ENCODE measurements at places on chromosomes 6 and 20.
A peak's percentile ranks its signal among the peaks of the same experiment; 100 is the strongest.

DNA sequence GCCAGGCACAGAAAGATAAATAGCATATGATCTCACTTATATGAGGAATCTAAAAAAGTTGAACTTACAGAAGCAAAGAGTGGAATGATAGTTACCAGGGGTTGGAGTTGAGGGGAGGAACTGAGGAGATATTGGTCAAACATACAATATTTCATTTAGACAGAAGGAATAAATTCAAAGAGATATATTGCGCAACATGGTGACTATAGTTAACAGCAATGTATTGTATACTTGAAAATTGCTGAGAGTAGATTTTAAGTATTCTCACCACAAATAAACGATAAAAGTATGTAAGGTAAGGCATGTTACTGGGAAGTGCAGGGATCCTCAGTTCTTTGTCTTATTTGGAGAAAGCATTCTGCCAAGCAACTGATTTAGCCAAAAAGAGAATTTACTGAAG is 171.9 kb downstream of the LMBRD1 start:
- no peak for DNase-seq

DNA sequence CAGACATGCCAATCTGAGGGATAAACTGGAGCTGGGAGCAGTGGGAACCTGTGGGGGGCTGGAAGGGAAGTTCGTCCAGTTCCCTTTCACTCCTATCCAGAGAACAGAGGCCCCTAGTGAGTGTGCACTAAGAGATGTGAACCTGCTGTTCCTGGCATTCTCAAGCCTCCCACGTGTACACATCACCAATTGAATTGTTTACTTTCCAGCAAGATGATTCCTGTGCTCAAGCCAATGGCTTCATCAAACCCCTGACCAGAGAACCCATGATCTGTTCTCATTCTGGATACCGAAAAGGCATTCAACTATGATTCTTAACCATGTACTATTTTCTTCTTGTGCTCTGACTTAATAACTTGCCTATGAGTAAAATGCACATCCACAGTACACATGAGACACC is 10.2 kb upstream of the SLC22A3 start:
- DNase-seq: no peak

- no peak for DNase-seq
These were observed 398.3 kb downstream of the C6orf118 start for GRCh38 chr6:164911151-164911550.

DNA sequence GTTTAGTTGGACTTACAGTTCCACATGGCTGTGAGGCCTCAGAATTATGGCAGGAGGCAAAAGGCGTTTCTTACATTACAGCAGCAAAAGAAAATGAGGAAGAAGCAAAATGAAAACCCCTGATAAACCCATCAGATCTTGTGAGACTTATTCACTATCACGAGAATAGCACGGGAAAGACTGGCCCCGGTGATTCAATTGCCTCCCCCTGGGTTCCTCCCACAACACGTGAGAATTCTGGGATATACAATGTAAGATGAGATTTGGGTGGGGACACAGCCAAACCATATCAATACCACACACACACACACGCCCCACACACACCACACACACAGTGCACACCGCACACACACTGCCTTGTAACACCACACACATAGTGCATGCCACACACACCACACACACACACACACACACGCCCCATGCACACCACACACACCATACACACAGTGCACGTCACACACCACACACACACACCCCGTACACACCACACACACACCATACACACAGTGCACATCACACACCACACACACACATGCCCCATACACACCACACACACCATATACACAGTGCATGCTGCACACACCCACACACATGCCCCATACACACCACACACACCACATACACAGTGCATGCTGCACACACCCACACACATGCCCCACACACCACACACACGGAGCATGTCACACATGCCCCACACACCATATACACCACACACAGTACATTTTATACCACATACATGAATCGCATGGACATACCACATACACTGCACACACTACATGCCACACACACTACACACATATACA is 310.5 kb downstream of the TAF4 start:
- DNase-seq: no peak

GRCh38 chr6:37176268-37177076 is 6.5 kb downstream of the PIM1 start:
- no peak for DNase-seq

DNA sequence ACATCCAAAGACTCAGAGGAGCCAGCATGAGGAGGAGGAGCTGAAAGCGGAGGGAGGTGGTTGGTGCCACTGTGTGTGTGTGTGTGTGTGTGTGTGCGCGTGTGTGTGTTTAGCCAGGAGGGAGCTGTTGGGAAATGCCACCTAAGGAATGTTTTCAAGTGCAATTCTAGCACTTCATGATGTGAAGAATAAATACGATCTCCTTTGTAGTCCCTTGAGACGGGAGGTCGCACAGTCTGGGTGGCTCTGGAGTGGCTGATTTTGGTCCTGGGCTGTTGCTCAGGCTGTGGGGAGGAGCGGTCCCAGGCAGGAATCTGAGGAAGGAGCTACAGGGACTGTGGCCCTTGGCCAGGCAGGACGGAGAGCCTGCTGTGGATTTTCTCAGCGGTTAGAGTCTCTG is 93.7 kb downstream of the PPP1R14C start:
- DNase-seq: no peak

DNA sequence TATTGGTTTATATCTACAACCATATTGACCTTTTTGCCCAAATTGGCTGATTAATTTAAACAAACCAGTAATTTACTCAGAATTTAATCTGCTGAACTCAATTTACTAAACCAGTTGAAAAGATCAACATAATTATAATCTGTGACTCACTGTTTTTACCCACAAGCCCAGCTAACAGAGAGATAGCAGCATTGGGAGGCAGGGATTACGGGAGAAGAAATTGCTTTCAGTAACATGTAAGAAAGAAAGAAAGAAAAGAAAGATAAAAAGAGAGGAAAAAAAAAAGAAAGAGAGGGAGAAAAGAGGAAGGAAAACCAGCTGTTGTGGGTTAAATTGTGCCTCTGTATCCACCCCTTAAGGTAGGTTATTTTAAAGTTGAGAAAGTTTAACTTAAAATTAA is 13.3 kb upstream of the RHAG start:
- DNase-seq: no peak

GRCh38 chr20:62366370-62367135 is 559 bp downstream of the LAMA5 start:
- DNase-seq: no peak

GRCh38 chr20:62409931-62410745 is 3.1 kb upstream of the CABLES2 start:
- peak; percentile 62 for DNase-seq

- DNase-seq: no peak
These were observed 185.0 kb downstream of the CENPW start for GRCh38 chr6:126524811-126525326.

DNA sequence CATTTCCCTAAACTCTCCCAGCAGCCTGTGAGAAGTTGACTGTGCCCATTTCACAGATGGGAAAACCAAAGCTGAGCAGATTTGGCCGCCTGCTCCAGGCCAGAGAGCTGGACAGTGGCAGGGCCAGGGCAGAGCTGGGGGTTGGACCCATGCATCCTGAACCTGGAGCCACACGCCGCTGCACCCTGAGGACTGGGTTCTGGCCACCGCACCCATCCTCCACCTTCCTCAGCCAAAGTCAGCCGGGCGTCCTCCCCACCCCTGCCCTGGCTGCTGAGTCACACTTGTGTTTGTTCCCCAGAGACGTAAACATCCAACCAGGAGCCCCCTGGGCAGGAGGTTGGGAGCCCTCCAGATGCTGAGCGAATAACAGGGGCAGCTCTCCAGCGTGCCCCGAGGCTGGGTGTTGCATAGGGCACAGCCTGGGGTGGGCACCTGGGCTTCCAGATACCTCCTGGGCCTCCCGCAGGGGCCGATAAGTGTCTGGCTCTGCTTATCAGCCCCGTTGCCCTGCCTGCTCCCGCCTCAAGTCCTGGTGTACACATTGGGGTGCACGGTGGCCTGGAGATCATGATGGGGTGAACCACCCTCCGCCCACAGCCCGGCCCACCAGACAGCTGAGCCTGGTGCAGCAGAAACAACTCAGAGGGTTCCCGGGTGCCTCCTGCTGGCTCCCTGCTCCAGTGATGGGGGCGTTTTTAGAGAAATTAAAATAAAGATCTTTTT is 23.8 kb downstream of the RBM38 start:
- DNase-seq: no peak

DNA sequence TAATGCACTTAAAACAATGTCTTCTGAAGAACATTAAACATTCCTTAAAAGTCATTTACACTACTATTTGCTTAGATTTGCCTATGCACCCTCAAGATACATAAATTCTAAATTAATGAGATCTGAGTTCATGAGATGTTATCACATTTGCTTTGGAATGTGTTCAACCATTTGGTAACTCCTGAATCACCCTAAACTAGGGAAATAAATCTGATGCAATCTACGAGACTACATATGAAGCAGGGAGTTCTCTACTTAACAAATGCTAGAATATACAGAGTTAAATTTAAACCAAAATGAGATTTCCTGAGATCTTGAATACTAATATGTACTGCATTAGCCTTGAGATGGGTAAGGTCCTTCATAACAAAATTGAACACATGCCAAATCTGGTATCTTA is 170.1 kb downstream of the CLIC5 start:
- no peak for DNase-seq

DNA sequence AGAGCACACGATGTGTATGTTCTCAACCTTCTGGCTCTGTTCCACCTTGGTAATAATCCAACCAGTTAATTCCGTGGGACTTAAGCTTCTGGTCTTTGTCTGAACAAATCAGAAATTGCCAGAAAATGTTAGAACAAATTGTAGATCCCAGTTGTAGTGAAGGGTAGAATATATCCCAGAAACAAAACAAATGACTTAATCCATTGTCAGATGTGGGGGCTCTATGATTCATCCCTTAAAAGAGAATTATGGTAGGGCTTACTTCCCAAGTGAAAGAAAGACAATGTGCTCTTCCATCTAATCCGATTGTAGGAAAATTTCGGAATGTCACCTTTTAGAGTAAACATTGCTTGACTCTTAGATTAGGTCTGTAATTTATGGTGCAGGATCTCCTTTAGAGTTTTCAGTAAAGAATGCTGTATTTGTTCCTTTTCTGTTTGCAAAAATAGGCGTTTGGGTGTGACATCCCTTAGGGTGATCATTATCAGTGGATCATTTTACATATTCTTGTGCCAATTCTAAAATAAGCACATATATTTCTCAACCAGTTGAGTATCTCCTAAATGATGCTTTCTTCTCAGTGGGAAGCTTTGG is 234.5 kb upstream of the ZNF217 start:
- no peak for DNase-seq

DNA sequence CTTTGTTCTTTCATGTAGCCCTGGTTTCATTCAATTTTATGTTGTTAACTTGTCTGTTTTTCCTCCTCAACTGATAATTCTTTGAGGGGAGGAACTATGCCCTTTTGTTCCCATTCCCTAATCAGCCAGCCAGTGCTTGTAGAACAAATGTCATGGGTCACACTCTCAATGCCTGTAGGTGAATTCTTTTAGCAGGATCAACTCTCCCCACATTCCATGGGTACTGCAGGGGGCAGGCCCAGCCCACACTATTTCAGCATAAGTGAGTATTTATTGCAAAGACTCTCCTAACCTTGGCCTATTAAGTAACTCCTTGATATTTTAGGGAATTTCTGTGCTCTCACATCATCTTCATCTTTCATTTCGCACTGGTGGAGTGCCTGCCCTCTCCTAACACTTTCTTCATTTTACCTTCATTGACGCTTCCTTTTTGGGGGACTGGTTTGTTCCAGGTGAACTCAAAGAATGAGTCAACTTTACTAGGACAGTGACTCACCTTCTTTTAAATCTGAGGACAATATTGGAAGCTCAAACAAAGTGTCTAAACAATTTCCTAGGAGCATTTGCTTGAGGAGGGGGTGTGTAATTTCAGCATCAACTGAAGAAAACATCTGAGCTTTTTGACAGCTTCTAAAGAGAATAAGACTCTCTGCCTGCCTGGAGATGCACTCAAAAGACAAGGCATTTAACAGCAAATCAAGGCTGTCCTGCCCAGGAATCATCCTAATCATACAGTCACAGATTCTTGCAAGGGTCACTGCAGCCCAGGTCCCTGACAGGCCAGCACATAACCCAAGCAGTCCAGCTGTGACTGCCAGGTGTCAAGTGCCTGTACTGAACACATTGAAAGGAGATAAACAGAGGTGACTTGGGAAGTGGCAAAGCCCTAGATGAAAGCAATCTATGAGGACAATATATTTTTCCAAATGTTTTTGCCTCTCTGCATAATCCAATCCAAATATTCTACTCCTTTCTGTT is 263.9 kb upstream of the PRND start:
- DNase-seq: no peak

DNA sequence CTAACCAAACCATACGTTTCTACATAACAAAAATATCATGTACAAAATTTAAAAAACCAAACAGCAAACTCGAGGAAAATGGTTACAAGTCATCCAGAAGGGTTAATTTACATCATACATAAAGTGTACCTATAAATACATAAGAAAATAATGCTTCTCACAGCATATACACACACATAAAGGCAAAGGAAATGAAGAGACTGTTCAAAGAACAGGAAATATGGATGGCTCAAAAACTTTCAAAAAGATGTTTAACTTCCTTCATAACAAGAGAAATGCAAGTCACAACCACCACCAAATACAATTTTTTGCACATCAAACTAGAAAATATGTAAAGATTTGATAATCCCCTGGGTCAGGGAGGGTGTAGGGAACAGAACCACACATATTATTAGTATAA is 7.5 kb downstream of the SLC22A23 start:
- DNase-seq: no peak

DNA sequence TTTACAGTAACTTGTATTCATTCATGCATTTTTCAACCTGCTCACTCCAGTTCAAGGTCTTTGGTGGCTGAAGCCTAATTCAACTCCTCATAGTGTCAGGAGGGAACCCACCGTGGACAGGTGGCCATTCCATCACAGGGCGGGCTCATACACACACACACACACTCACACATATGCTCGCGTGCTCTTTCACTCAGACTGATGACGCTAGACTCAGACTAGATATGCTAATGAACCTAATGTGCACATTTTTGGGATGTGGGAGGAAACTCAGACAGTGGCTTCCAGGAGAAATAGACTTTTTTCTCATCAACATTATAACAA is 56.7 kb downstream of the TRIM27 start:
- DNase-seq: peak; percentile 43

DNA sequence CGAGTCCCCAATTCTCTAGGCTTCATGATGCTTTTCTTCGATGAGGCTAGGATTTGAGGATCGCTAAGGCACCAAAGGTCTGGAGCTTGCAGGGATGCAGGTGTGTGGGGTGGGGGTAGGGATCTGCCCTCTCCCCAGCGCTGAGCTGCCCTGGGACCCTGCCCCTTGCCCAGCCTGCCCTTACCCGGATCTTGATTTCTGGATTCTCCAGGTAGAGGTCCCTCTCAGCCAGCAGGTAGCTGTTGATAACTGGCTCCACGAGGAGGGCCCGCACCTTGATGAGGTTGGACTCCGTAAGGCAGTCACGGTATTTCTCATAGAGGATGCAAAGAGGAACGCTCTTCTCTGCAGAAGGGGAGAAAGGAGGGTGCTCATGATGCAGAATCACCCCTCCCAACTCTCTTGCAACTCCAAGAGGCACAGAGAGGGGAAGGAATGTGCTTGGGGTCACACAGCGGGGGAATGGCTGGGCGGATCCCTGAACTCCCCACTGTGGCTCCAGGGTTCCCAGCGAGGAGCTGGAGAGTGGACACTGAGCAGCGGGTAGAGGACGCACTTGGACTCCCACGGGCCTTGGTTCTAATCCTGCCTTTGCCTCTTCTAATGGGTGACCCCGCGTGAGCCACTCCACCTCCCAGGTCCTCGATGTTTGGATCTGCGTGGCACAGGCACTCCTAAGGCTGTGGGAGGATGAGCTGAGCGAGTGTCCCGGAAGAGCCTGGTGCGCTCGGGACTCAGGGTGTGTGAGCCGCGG is 32.7 kb downstream of the TGM2 start:
- DNase-seq: no peak

- no peak for DNase-seq
These were observed 171.2 kb downstream of the VEGFA start for GRCh38 chr6:43941174-43941573.
